ENCODE measurements at places on chromosomes 2 and 18.

GRCh38 chr2:201788371-201788770 lies 7.6 kb upstream of the ALS2 start:
- DNase-seq, result no peak

GRCh38 chr2:24768601-24769000 lies 24.6 kb downstream of the PTRHD1 start:
- DNase-seq, result no peak

- no peak for DNase-seq
Observed at GRCh38 chr2:110863726-110864125, 131.4 kb downstream of the ACOXL start.

DNA sequence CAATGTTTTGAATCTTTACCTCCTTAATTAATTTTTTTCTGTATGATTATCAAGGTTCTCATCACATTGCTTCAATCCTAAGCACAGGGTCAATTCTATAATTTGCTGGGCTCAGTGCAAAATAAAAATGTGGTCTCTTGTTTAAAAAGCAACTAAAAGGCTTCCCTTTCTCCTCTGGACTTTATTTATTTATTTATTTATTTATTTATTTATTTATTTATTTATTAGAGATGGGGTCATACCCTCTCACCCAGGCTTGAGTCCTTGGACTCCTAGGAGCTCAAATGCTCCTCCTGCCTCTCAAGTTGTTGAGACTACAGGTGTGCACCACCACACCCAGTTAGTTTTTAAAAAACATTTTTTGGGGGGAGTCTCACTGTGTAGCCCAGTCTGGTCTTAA lies 710.1 kb upstream of the REG3G start:
- no peak for DNase-seq

DNA sequence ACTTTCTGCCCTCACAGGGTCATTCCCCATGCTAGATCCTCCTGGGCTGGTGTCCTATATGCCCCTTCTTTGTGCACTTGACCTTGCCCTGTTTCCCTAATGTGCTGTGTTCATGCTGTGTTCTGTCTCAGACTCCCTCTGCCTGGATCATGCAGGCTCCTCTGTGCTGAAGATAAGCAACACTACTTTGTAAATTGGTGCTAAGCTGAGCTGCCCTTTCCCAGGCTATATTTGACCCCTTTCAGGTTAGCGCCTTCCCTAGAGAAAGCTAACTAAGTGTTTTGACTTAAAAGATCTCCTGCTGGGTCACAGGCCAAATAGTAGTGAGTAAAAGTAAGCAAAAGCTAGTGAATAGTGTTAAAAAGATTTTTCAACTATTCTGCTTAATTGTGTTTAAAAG lies 257.2 kb upstream of the RGPD4 start:
- DNase-seq, result no peak

- no peak for DNase-seq
Observed at GRCh38 chr2:68968221-68968620, 6.2 kb upstream of the GKN1 start.

- DNase-seq, result no peak
Observed at GRCh38 chr2:28048341-28048740, 157.8 kb downstream of the BABAM2 start.

DNA sequence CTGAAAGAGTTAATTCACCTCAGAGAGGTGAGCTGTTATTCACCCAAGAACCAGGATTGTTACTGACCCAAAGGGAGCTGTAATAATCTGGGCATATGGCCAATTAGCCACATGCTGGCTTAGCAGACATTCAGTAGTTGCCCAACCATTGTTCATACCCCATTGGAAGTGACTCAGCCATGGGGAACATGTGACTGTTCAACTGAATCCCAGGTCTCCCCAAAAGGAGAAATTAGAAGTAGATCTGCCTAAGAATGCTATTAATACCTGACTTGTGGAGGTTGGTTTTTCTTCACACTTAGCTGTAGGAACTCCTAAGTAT lies 272.6 kb upstream of the UBE2E3 start:
- no peak for DNase-seq

DNA sequence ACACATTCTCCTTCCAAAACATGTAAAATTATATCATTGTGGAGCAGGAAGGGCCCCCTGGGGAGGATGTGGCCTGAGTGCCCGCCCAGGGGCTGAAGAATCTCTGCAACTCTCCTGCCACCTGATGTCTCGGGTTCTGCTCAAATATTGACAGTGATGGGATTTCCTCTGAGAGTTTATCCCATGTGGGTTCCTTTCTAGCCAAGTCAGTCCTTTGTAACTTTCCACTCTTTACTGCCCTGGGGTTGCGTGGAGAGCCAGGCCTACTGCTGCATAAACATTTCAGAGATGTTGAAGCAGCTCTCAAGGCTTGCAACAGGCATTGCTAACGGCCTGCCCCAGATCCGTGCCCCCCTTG lies 4.0 kb upstream of the RAB17 start:
- no peak for DNase-seq

- DNase-seq, result no peak
Observed at GRCh38 chr18:31070206-31070605, 27.7 kb upstream of the DSC3 start.

GRCh38 chr2:146270618-146271017 lies 1574.2 kb upstream of the ACVR2A start:
- no peak for DNase-seq

GRCh38 chr2:179805001-179805400 lies 56.4 kb downstream of the ZNF385B start:
- DNase-seq, result no peak

DNA sequence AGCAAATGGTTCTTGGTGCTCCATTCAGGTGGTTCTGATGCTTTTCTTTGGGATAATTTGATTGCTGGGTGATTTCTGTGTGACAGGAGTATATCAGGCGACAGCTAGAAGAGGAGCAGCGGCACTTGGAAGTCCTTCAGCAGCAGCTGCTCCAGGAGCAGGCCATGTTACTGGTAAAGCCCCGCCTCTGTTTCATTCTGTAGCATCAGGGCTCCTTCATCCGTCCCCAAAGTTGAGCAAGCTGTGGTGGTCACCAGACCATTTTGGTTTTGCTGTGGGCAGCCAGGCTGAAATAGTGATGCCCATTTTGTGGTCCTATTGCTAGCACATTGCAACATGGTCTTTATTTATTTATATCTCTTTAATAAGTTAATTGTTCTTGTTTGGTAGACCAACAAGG lies 132.8 kb upstream of the IL1R2 start:
- no peak for DNase-seq

GRCh38 chr18:52567360-52567759 lies 227.4 kb downstream of the DCC start:
- DNase-seq, result no peak

GRCh38 chr2:202669841-202670240 lies 35.1 kb downstream of the FAM117B start:
- DNase-seq, result no peak

GRCh38 chr2:111659361-111660333 lies 224.3 kb downstream of the ANAPC1 start:
- no peak for DNase-seq

DNA sequence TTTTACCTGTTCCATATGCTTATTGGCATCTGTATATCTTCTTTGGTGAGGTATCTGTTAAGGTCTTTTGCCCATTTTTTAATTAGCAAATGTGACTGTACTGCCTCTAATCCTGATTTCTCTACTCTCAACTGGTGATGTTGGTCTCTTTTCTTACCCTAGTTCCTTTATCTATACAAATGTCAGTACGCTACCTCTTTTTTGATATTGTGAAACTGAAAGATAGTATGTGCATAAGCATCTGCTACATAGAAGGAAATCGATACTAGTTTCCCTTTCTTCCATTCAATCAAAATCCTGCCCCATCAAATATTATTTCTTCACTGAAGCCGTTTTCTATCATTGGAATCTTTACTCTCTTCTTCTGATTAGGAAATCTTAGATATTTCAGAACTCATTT lies 194.9 kb upstream of the SPOPL start:
- DNase-seq, result no peak

DNA sequence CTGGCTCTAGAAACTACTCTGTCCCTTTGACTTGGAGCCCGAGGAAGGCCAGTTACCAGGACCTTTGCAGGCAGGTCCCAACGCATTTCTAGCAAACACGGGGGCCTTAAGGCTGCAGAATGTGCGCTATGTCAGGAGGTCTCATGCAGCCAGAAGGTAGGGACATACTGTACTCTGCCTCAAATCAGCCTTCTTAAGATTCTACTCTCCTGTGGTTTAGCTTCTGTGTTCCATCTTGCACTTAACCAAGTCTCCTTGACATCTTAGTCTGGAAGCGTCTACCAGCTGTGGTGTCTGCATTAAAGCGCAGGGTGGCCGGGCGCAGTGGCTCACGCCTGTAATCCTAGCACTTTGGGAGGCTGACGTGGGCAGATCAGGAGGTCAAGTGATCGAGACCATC lies 65.5 kb downstream of the STEAP3 start:
- DNase-seq, result no peak

Measured in GM06990 (cell line).